ENCODE measurements at places on chromosomes 5 and 9.
A peak's percentile ranks its signal among the peaks of the same experiment; 100 is the strongest.

- no peak for DNase-seq
Observed at GRCh38 chr5:68711293-68712200, 382.3 kb upstream of the SLC30A5 start.

DNA sequence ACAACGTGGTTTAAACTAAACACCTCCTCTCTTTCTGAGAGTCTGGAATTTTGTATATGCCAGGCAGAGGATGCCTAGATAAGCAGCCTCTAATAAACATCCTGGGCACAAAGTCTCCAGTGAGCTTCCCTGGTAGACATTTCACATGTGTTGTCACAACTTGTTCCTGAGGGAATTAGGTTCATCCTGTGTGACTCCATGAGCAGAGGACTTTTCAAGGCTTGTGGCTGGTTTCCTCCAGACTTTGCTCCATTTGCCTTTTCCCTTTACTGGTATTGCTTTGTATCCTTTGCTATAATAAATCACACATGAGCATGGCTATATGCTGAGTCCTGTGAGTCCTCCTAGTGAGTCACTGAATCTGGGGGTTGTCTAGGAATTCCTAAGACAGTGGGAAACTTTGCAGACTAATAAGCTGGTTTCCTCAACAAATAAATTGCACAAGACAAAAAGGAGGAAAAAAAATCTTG is 77.4 kb downstream of the NR2F1-AS1 start:
- DNase-seq, result no peak

DNA sequence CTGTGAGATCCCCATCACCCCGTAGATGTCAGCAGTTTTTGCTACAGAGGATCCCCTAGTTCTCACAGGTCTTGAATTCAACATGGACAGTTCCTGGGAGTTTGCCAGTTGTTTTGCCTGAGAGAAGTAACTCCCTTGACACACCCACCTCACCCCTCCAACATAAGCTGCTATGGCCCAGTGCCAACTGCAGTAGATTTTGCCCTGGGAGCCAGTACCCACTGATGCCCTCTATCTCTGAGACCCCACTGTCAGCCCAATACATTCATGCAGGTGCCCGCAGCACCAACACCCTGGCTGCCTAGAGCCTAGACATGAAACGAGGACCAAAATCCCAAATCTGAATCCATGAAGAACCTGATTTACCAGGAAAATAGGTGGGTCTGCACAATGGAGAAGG is 583.9 kb upstream of the CTNND2 start:
- DNase-seq, result no peak

GRCh38 chr9:8652255-8652654 is 852.7 kb upstream of the DMAC1 start:
- DNase-seq, result peak; percentile 20

GRCh38 chr9:37575511-37575914 is 667 bp downstream of the FBXO10 start:
- no peak for DNase-seq

DNA sequence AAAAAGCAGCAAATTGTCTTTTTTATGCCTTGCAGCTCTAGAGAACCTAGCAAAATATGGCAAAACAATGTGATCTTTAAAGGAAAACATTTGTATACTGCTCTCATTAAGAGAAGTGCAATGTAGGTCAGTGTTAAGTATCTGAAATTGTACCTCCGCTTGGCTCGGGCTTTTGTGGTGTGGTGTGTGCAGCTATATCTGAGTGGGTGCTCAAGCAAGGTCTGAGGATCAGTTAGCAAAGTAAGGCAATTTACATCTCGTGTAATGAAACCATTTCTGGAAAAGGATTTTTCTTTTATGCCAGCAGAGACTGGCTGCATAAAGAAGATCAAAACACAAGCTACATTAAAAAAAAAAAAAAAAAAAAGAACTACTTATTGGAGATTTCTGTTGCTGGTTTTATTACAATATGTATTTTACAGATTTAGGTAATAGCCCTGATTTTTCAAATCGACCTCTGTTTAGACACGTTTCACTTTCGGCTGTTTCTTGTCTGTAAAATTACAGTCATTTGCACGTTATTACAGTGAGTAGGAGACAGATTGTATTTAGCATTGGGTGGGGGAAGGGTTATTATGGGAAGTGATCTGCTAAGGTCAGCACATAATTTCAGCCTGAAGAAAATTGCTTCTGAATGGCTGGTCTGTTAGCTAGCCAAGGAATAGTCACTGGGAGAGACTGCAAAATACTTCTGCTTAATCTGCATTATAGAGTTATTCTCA is 7.9 kb upstream of the ZNF608 start:
- peak; percentile 90 for DNase-seq

DNA sequence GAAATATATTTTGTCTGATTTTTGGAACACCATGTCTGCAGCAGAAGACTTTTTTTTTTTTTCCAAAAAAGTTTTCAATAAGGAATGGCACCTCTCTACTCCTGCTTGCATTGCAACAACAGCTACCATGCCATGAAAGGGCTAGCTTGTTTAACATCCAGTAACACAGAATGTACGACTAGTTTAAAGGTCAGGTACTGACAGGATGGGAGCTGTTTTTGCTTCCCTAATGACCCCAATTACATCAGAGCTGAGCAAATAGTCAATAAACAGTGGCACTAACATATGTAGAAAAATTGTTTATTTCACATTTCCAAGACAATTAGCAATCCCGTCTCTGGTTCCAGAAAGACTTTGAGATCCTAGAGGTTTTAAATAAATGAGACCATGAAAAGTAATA is 693.8 kb downstream of the NR2F1-AS1 start:
- DNase-seq, result no peak

- DNase-seq, result no peak
Observed at GRCh38 chr5:178386336-178386931, 153.8 kb upstream of the PHYKPL start.

GRCh38 chr5:61098251-61098995 is 63.8 kb downstream of the SMIM15 start:
- DNase-seq, result no peak
